ENCODE measurements at places on chromosomes 6 and 20.

GRCh38 chr6:108665495-108666196, 104.9 kb downstream of the FOXO3 start:
- no peak for DNase-seq

DNA sequence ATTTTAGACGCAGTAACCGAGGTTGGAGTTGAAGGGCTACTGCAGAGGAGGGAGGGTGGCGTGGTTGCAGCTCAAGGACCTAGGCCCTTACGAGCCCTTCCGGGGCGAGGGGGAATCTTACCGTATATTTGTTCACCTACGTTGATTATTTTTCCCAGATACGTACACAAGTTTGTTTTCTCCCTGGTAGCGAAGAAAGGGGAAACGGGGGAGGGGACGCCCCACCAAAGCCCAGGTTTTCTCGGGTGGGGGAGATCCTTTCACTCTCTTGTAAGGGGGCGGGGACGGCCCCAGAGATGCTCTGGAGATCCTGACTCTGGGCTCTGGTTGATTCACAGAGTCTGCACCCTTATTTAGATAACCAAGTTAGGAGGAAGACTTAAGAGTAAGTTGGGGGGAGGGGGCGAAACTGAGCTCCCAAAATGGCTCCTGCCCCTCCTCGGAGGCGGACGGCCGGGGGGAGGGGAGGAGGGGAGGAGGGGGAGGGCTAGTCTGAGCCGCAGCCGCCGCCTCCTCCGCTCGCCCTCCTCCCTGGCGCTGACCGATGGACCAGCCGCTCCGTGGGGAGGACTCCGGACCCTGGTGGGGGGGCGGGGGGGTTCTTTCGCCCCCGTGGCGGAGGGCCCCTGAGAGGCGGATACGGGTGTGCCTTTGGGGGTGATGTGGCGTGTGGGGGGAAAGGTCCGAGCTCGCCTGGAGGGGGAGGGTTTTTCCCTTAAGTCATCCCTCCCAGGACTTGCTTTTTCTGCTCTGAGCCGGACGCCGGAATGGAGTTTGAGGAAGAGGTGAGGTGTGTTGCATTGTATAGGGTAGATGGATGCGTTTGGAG, 2.2 kb downstream of the BRD2 start:
- peak; percentile 97 for DNase-seq

GRCh38 chr6:52233975-52234823, 10.1 kb downstream of the IL17F start:
- peak; percentile 59 for DNase-seq

GRCh38 chr20:62493253-62493885, 17.6 kb upstream of the GATA5 start:
- no peak for DNase-seq

- no peak for DNase-seq
These were observed 124.1 kb downstream of the SULF2 start for GRCh38 chr20:47660983-47661700.

- DNase-seq = no peak
These were observed 247.2 kb downstream of the TBC1D7 start for GRCh38 chr6:13081189-13081563.

GRCh38 chr6:15977050-15977449, 151.8 kb upstream of the MYLIP start:
- DNase-seq = no peak

- DNase-seq = no peak
These were observed 59.2 kb upstream of the SLC22A23 start for GRCh38 chr6:3516092-3516491.

DNA sequence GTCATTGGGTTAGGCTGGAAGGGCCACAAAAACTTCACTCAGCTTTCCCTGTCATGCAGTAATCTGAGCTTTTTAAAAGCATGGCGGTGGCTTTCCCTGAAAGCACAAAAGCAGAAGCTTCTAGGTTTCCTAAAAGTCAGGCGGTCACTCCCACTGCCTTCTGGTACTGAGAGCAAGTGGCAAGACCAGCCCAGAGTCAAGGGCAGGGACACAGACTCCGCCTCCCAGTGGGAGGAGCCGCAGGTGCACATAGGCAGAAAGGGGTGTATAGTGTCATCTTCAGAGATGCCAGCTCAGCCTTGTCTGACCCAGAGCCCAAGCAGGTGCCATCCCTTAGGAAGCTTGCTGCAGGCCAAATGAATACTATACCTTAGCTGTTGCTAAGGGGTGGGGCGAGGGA, 18.0 kb upstream of the PACSIN1 start:
- DNase-seq = no peak

DNA sequence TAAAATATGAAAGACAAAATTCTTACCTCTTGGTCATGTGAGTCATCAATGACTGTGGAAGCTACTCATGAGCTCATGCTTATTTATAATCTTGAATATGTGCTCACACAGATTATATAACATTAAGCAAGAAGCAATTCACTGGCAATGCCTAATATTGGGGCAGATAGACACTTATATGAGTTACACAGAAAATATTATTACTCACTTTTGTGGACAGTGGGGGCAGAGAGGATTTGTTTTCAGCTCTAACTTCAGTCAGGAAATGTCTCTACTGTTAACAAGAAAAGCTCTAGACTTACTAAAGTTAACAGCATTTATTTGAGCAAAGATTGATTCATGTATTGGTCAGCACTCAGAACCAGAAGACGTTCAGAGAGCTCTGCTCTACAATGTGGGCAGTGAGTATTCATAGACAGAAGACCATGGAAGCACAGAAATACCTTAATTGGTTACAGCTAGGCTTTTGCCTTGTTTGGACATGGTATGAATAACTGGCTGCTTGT, 85.8 kb upstream of the AHI1 start:
- DNase-seq = peak; percentile 76

GRCh38 chr20:47406849-47407682, 50.6 kb upstream of the ZMYND8 start:
- peak; percentile 13 for DNase-seq

DNA sequence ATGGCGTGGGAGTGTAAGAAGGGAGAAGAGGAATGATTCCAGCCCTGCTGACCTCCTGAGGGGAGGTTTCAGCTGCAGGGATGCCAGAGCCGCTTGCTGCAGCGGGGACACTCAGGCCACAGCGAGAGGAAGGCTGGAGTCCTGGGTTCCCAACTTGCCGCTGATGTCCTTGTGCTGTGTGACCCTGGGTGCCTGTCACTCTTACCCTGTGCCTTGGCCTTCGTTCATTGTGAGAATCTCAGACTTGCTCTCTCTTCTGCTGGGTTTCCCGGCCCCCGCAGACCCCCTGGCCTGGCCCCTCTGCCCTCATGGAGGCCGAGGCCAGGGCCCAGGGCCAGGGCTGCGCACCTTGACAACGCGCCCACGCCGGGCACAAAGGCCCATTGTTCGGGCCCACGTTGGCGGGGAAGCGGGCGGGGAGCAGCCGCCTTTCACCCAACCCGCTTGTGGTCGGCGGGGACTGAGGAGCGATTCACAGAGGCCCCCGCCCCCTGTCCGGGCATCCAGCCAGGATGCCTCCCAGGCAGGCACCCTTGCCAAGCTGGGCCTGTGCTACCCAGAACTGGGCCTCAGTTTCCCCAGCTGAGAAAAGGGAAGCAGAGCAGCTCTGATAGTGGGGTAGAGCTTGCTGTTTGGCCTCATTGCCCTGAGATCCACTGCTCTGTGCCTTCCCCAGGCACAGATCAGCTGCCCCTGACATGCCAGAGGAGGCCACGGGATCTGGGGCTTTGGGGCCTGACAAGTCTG, 52.4 kb downstream of the CEBPB start:
- no peak for DNase-seq

- DNase-seq = no peak
These were observed 367 bp downstream of the NRSN2 start for GRCh38 chr20:347317-347639.

- DNase-seq = peak; percentile 71
These were observed 41.6 kb downstream of the CCN2 start for GRCh38 chr6:131909408-131910218.

DNA sequence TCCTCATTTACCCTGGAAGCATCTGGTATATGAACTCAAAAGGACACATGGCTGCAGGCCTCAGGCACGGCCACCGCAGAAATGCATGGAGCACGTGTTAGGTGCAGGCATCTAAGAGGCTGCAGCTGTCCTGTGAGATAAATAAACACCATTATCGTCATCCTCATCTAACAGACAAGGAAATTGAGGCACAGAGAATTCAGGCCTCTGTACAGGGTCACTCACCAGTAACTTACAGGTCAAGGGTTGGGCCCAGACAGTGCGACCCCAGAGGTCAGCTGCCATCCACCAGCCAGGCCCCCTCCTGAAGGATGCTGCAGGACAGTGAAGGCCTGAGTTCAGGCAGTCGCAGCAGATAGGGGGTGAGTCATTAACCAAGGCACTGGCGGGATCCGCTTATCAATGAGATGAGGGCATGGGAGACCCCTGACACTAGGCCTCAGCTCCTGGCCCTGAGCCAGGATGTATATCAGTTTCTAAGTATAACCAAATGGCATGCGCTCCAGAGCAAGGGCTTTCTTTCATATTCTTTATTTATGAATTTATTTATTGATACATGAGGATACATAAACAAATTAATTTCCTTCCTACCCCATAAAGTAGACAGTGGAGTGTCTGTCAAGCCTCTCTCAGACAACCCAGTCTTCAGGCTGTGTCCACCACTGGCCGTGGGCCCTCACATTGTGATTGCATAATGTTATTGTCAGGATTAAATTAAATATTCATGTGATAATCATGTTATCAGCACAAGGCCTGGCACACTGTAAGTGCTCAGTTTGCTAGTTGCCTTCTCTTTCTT, 316.9 kb downstream of the QKI start:
- no peak for DNase-seq

DNA sequence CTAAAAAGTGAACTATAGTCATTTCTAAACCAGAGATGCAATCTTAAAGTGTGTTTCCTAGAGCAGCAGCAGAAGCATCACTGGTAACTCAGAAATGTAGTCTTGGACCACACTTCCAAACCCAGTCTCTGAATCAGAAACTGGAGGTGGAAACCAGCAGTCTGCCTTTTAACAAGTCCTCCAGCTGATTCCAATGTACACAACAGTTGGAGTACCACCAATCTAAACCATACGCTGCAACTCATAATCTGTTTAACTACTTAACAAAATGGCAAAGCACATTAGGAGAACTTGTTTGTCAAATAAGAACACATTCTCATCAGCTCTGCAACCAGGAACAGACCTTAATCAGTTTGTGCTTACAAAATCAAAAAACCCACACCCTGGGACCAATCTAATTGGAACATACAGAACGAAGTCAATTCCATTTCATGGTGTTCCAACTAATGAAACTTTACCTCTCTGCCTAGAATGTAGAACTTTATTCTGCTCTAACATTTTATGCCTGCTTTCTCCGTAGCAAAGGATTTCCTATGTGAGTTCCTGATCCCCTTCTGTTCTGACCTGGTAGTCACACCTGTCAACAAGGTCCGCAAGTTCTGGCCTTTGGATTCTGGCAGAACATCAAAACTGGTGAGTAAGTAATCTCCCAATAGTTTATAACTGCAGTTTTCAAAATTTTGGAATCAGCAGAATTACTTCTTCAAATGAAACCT, 390.4 kb downstream of the HTR1B start:
- no peak for DNase-seq

- DNase-seq = no peak
These were observed 258.2 kb downstream of the EYS start for GRCh38 chr6:65448866-65449265.

DNA sequence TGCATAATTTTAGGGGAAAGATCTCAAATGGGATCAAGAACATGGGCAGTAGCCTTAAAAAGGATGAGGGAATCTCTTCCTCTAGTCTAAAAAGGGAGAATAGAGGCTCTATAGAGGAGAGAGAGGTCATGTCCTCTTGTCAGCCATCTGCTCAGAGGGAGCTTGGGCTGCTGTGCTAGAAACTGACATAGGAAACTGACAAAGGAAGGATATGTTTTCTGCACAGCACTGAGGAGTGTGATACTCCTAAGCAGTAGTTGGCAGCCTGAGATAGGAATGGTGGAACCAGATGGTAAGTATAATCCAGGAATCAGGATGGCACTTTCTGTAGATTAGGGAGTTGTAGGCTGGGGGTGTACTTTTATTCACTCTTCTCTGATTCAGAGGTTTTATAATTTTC, 59.2 kb downstream of the PTPRA start:
- no peak for DNase-seq

DNA sequence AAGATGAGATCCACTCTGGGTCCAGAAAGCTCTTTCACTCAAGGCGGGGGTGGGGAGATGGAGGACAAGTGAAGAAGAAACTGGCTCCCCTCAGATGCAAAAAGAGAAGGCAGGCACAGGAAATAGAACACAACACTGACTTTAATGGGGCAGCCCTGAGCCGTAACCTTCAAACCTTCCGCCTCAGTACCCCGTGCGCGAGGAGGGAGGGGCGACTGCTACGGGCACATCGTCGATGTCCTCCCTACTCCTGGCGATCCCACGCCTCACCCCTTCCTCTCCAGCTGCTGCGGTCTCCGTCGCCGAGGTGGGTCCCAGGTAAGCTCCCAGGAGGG, 3.9 kb downstream of the SPEF1 start:
- no peak for DNase-seq

DNA sequence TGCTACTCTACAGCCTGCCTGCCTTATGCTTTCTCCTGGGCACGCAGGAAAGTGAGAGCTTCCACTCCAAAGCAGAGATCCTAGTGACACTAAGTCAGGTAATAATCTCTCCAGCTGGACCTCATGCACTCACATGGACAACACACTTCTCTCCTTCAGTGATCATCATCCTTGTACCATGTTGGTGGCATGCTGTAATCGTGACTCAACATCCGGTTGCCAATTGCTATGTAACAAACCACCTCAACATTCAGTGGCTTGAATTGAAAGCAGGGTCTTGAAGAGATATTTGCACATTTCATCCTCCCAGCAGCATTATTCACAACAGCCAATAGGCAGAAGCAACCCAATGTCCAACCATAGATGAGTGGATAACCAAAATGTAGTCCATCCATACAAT, 40.3 kb upstream of the PPP1R3G start:
- DNase-seq = peak; percentile 28

GRCh38 chr6:142902636-142903053, 42.3 kb downstream of the HIVEP2 start:
- peak; percentile 99 for DNase-seq

GRCh38 chr6:105594821-105595220, 191.9 kb upstream of the PREP start:
- DNase-seq = peak; percentile 48

DNA sequence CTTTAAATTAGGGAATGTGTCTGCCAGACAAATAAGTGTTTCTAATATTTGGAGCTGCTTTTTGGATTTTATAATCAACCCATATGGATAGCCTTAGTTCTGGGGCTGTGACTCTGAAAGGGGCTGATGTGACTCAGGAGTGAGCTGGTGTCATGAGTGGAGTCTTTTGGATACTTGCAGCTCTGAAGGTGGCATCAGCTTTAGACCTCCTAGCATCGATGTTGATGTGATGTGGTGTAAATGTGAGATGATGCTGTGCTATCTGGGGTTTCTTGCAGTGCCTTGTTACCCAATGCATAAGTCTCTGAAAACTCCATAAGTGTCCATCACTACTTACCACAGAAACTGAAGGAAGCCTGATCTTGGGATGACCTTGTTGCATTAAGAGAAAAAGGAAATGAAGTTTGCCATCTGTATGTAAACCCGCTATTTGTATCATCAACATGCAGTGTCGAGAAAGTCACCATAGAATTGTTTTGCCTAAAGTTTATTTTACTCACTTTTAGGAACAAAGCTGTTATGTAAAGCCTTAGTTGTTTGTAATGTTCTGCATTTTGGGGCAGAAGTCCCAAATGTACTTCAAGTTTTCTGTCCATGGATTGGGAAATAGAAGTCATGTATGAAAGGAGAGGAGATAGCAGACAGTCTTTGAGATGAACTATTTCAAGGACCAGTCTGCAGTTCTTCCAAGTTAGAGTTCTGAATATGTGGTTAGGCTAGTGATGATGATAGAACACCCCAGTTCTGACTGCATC, 8.0 kb downstream of the FOXO3 start:
- no peak for DNase-seq

Measured in fibroblast of skin of abdomen (primary cell).